ENCODE measurements at places on chromosomes 3 and 15.

DNA sequence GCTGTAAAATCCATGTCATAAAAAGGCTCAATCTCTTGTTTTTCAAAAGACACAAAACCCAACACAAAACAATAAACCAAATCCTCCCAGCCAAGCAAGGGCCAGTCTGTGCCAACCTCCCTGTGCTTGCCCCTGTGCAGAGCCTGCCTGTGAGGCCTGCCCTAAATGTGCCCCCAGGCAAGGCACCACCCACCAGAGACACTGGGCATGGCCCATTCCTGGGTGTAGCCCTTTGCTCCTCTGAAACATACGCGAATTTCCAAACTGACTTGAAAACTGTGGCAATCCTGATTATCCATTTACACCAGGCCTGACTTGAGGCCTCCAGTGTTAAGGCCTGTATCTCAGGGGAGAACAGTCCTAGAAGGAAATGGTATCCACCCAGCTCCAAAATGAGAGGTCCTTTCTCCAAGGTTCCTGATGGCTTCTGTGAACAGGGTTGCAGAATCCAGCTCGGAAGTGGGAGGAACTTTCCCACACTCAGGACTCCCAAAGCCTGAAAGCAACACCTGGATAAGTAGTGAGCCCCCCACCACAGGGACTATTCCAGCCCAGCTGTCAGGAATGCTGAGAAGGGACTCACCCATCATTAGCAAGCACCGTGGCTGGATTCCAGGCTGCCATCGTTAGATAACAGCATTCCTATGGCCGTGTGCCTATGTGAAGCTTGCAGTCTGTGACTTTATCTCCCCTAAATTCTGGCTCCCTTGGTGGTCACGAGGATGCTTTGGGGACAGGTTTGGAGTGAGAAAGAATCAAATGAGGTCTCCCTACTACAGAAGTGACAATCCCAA, 61.8 kb downstream of the CACNA2D2 start:
- peak; percentile 64 for DNase-seq

DNA sequence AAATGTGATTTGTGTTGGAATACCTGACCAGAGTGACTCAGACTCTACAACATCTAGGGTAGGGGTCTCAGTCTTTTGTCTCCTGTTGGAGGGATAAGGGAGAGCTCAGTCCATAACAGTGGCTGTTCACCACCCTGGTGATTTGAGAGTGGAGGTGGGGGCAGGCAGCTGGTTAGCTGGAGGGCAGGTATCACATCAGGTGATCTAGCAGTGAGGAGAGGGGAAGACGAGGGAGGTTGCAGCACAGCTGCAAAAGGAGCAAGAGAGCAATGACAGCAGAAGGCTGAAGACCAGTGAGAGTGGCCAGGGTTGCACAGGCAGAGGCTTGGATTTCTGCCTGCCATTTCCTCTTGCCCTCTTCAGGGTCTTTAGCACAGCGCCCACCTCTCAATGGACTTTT, 38.4 kb downstream of the PLCL2 start:
- peak; percentile 38 for DNase-seq

GRCh38 chr15:85047271-85047948, 65.8 kb downstream of the PDE8A start:
- peak; percentile 77 for DNase-seq

GRCh38 chr3:55169608-55170072, 241.8 kb upstream of the LRTM1 start:
- peak; percentile 25 for DNase-seq

- no peak for DNase-seq
Measured at GRCh38 chr3:32387512-32387911, 4.1 kb upstream of the CMTM7 start.
